Activated CD8-positive, alpha-beta memory T cell treated with anti-CD3 and anti-CD28 coated beads for 1 hour (primary cell): ENCODE measurements at places on chromosomes 2 and 18.

DNA sequence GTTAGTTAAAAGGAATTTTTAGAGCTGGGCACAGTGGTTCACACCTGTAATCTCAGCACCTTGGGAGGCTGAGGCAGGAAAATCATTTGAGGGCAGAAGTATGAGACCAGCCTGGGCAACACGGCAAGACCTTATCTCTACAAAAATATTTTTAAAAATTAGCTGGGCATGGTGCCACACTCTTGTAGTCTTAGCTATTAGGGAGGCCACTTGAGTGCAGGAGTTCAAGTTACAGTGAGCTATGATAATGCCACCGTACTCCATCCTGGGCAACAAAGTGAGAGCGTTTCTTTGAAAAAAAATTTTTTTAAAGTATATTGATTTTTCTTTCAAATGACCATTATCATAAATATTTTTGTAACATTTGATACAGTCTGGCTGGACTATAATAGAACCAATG is 93.6 kb upstream of the FAM117B start:
- DNase-seq = no peak

GRCh38 chr2:173968551-173968950 is 3.4 kb upstream of the SP3 start:
- DNase-seq = no peak

GRCh38 chr2:164984428-164984827 is 29.1 kb upstream of the SLC38A11 start:
- DNase-seq = no peak

- no peak for DNase-seq
Observed at GRCh38 chr2:3324404-3325281, 53.0 kb downstream of the EIPR1 start.

DNA sequence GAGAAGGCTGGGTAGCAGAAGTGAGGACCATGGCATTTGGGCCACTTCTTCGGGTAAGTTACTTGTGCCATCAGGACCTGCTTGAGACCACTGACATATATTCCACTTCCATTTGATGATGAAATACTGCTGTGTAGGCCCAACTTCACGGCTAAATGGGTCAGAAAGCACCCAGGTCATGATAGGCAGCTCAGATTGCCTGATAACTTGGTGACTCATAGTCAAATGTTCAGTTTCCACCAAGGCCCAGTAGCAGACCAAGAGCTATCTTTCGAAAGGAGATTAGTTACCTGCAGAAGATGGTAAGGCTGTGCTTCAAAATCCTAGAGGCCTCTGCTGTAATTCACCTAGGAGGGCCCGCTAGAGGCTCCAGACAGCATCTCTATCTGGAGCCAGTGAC is 31.8 kb upstream of the MEX3C start:
- no peak for DNase-seq

GRCh38 chr2:176133389-176133788 is 3.9 kb downstream of the HOXD8 start:
- no peak for DNase-seq

DNA sequence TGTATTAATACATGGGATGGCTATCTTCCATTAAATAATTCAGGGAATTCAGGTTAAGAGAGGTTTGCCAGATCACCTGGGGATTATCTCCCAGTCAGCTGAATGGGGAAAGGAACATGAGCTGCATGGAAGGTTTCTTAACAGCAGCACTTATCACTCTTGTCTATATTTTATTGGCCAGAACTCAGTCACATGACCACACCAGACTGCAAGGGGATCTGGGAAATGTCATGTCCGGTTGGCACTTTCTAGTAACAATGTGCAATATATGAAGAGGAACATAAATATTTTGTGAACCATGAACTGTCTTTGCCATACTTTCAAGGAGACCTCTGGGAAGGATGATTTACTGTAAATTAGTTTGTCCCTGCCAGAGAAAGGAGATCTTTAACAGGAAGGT is 599.1 kb downstream of the SLC4A3 start:
- DNase-seq = no peak

DNA sequence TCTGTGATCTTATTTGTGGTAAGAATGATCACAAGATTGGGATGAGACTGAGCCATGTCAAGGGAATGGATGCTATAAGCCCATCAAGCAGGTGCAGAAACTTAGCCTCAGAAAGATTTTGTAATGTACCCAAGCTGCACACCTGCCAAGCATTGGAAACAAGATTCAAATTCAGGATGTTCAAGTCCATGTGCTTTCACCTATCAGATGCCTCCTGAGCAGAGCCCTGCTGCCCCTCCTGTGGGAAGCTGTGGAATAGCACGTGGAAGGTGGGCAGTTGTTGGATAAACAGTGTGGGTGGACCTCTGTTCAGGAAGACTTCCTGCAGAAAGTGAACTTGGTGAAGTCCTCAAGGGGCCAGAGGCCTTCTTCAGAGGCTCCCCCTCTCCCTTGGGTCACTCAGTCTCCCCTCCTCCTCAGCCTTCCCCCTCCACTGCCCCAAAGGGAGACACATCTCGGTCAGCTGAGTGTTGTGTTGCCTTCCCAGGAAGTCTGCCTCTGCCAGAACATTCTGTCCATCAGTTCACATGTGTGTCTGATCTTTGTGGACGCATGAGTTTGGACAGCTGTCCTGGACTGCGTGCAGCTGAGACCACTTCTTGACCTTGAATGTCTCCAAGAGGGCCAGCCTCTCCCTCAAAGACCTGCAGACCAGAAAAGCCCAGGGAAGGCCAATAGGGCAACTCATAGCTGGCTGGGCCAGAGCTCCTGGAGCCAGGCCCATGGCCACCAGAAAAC is 186.1 kb downstream of the INHBB start:
- no peak for DNase-seq

GRCh38 chr2:232524771-232525170 is 1.2 kb upstream of the CHRND start:
- DNase-seq = no peak

GRCh38 chr2:56127463-56128152 is 56.2 kb upstream of the CCDC85A start:
- DNase-seq = no peak

GRCh38 chr18:67846422-67847098 is 330.0 kb upstream of the DSEL start:
- no peak for DNase-seq

DNA sequence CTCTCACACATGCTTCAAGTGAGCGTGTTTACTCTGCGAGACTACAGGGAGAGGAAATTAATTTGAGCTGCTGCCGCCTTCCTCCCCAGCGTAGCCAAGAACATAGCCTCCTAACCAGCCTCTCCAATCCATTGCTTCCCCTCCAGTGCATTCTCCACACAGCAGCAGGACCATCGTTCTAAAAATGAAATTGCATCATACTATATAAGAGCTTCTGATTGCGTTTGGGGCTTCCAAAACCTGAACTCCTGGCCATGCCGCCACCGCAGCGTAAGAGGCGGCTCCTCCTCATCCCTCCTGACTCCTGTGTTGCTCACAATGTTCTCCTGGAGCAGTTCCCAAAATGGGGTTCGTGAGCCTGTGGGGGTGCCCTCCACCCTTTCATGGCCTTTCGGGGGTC is 142.1 kb downstream of the MYT1L start:
- no peak for DNase-seq

DNA sequence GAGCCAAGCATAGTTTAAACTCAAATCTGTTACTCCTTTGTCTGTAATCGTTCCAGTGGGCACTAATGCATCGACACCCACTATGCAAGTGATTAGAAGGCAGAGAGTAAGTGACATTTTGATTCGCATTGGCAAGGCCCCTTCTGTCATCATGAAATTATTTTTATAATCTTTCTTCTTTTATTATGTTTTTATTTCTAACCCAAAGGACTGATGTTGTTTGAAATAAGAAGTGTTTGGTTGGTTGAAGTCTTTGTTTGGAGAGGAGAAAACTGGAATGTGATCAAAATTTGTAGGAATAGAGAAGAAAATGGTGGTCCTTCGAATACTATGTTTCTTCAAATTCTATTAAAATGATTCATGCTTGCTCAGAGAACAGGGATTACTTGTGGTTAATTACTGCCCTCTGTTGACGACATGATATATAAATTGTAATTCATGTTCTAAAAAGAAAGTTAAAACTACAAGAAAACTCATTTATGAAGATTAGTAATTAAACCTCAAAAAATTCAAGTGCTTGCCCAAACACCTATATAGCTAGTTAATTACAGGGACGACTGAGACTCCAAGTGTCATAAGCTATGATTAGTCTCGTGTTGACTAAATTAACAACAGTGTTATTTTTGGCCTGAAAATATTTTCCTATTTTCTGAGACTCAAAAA is 26.4 kb upstream of the TFPI start:
- DNase-seq = no peak

DNA sequence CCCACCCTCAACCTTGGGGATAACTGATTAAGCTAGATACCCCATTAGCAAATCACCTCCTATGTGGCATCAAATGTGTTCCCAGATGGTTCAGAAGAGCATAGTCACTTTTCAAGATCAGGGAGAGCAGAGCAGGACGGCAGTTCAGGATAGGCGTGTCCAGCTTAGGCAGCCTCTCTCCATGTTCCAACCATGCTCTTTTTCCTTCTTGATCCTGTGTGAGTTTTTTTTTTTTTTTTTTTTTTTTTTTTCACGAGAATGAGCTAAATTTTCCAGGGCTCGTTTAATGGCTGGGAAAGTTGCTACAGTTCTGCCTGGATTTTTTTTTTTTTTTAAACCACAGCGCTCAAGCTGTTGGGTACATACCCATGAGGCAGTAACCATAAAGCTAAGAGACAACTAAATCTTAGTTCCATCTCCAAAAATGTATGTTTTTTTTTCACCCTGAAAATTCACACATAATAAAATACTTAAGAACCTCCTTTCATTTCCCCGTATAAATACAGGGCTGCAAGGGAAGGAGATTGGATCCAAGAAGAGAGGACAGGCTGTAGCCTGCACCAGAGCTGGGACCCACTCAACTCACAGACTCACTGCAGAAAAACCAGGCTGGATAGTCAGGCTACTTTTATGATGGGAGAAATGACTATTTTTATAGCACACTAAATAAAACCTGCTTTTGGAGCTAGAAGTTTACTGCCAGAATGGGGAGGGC is 244.3 kb downstream of the SETBP1 start:
- DNase-seq = no peak

GRCh38 chr2:25559148-25559547 is 114.2 kb downstream of the DTNB start:
- no peak for DNase-seq

DNA sequence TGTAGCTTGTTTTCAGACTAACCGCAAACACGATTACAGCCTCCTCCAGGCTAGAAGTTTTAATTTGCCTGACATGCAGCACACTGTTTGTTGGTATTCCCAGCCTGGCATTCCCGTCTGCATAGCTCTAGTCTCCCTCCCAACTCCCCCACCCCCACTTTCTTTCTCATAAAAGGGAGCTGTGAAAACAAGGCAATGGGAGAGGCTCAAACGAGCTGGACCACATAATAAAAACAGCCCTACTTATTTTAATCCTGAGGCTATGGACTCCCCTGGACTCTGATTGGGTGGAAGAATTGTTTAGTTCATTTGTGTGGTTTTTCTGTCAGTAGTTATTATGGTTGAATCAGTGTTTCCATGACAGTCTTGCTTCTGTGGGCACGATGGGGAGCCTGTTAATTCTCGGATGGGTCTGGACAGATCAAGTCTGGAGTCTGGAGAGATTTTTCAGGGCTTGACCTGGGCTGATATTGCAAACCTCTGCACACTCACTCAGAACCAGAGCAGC is 1.2 kb downstream of the STON1 start:
- no peak for DNase-seq

DNA sequence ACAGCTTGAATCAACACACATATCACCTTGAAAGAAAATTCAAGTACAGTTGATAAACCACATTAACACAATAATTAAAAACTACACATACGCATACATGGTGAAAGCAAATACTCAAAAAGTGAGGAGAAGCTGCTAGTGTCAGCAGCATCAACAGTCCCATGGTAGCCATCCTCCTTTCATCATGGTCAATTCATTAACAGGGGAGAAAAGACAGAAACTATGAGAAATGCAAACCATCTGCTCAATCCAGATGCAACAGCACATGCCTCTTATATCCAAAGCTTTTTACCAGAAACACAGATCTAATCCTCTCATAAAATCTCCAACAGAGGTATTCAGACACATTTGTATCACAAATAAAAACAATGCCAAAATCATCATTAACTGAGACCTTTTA is 81.9 kb upstream of the CHRNA1 start:
- no peak for DNase-seq

DNA sequence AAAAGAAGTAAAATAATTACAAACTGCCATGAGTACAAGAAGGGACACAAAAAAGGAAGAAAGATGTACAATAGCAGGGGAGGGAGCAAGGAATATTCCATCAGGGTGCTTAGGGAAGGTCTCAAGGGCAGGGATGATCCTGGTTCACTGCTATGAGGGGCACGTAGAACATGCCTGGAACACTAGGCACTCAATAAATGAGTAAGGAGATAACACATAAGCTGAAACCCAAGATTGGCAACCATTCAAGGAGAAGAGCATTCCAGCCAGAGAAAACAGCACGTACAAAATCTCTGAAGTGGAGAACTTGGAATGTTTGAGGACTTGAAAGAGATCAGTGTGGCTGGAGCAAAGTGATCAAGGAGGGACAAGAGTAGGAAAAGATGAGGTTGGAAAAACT is 103.2 kb downstream of the FAM161A start:
- no peak for DNase-seq

DNA sequence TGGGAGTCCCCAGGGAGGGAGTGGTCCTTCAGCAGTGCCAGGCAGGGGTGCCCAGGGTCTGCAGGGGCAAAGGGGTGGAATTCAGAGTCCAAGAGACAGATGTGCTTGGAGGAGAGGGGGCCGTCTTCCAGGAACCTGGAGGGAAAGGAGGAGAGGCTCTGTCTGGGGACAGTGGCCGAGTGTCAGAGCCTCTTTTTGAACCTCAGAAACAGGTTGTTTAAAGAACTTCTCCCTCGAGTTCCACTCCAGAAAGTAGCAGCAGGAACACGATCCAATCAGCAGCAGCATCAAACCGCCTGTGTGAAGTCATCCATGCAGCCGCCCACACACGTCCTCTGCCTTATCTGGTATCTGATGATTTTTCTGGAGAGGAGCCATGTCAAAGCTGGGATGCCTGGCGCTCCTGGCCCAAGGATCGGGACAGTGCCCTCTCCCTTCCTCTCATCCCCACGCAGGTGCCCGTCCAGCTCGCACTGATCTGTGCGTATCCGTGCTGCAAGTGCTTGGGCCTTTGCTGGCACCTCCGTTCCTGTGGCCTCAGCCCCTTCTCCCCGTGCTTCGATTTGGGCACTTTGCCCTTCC is 205.1 kb downstream of the NDUFA10 start:
- no peak for DNase-seq

- no peak for DNase-seq
Observed at GRCh38 chr2:67256892-67257291, 140.2 kb upstream of the ETAA1 start.

- DNase-seq = no peak
Observed at GRCh38 chr18:48085781-48086487, 155.5 kb upstream of the SMAD2 start.

DNA sequence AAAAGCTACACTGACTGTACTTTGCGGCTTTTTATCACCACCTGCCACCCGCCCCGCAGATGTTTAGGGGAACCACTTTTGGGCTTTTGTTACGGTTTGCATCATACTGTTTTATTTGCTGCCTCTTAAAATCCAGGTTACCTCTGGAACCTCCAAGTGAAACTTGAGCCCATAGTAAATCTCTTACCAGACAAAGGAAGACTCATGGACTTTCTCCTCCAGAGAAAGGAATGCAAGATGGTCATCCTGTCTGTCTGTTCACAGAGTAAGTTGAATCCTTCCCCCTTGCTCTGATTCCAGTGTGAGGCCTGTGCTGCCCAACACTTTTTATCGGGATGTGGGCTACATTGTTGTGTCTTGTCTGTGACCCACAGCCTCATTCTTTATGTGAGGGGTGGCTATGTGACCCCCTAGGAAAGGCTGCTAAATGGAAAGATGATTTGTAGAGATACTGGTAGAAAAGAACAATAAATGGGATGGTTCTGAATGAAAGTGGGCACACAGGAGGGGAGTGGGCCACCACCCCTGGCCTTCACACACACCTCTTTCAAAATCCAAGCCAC is 23.3 kb downstream of the RMC1 start:
- no peak for DNase-seq
